Activated T-cell treated with anti-CD3 and anti-CD28 coated beads for 48 hours (primary cell): ENCODE measurements at places on chromosomes 16 and 17.

GRCh38 chr17:63370696-63371095, 75.4 kb downstream of the CYB561 start:
- DNase-seq = no peak

DNA sequence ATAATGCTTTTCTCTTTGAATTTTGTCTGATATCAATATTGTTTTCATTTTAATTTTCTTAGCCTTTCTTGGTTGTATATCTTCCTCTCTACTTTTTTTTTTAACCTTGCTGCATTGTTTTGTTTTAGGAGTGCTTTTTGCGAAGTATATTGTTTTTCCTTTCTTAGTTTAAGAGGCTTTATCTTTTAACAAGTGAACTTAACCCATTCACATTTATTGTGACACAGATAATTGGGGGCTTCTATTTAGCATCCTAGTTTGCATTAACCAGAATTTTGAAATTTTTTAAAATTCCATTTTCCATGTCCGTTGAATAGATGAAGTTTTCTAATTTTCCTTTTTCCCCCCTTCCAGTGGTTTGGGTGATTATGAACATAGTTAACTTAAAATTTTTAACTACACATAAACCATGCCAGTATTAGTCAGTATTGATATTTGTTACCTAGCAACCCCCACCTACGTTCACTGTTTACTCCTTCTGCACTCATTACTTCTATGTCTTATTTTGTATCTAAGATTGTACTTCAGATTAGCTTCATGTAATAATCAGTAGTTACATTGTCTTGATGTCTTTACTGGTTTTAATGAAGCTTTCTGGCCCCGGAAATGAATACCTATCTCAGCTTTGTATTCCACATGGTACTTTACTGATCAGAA, 44.4 kb downstream of the TNRC6A start:
- no peak for DNase-seq

GRCh38 chr16:21205303-21205702, 6.1 kb downstream of the ZP2 start:
- no peak for DNase-seq

GRCh38 chr16:9049241-9049640, 42.2 kb upstream of the HAPSTR1 start:
- no peak for DNase-seq

DNA sequence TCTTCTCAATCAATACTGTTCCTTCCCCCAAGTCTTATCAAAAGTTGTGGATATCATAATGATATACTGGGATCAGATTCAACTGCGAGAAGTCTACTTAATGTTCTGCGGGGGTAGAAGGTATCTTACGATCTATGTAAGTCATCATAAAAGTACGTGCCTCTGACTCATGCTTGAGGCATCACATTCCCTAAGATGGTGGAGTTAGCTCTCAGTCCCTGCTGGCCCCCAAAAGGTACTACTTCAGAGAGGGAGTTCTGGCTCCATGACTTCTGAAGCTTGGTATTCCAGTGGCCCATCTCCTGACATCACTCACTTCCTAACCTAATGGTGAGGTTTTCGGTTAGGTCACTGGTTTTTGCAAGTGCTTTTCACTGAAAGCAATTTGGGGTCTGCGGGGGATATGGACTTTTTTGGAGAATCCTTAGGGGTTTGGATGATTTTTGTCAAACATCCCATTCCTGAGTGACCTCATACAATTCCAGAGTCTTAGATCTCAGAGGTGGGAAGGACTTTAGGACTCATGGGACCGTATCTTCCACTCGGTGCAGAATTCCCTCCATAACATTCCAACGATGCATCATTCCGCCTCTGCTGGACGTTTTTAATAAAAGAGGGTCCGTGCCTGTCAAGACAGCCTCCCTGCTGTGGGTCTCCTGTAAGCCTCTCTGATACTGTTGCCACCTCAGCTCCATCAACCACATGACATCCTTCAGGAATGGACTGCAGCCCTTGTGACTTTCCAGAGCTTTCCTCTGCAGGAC, 74.3 kb downstream of the DYNLRB2 start:
- DNase-seq = no peak
